Fibroblast of skin of abdomen (primary cell): ENCODE measurements at places on chromosomes 16 and 17.
A peak's percentile ranks its signal among the peaks of the same experiment; 100 is the strongest.

GRCh38 chr17:77358801-77359200 lies 218.0 kb downstream of the SEC14L1 start:
- DNase-seq: no peak

GRCh38 chr16:48413272-48413671 lies 28.1 kb upstream of the SIAH1 start:
- no peak for DNase-seq

DNA sequence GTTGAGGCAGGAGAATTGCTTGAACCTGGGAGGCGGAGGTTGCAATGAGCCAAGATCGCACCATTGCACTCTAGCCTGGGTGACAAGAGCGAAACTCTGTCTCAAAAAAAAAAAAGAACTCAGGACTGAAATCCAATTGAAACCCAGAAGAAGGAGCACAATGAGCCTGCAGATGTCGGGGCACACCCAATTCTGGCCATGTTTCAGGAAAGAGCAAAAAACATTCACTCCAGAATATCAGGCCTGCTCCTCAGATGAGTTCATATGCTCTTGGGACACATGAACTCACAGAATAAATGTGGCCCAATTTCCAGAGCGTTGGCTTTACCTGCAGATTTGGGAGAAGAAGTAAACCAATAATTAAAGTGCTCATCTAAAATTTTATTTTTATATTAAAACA lies 3.0 kb upstream of the CMTM2 start:
- no peak for DNase-seq

DNA sequence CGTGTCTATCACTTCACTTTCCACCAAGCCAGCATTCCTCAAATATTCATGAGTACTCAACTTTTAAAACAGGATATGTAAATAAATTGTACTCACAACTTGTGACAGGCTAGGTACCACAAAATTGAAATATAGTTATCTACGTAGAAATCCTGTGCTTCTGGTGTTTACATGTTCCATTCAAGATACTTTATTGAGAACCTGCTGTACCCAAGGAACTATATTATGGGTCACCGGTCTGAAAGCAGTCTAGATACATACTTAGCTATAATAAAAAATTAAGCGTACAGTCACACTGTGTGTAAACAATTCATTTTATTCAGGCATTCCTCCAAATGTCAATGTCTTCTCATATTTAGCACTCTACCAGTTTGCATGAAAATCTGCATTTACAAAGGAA lies 482.2 kb upstream of the SOX9 start:
- DNase-seq: no peak

GRCh38 chr17:29210879-29211278 lies 30.7 kb upstream of the MYO18A start:
- no peak for DNase-seq

DNA sequence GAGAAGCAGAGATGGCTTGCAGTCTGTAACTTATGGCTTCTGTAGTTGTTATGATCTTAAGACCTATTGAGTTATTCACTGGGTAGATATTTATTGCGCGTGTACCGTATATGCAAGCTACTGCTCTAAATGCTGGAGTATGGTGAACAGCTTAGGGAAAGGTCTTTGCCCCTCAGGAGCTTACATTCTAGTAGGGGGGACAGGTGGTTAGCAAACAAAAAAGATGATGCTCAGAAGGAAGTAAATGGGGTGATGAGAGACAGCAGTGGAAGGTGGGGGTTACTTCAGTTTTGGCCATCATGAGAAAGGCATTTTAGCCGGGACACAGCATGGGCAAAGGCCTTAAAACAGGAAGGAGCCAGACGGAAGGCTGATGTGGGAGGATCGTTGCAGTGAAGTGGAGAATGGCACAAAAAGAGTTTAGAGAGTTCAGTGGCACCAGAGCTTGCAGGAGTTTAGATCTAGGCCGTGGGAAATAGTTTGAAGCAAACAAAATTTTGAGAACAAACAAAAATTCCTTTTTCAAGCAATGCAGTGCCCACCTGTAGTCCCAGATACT lies 2.1 kb downstream of the ARMC7 start:
- DNase-seq: no peak

GRCh38 chr17:70787721-70788300 lies 618.5 kb downstream of the KCNJ2 start:
- no peak for DNase-seq

- DNase-seq: peak; percentile 91
Measured at GRCh38 chr17:35315283-35315682, 58.1 kb downstream of the SLFN11 start.

- no peak for DNase-seq
Measured at GRCh38 chr16:69717066-69717465, 9.3 kb downstream of the NQO1 start.

GRCh38 chr17:19363460-19364035 lies 1.0 kb upstream of the B9D1 start:
- no peak for DNase-seq

- DNase-seq: no peak
Measured at GRCh38 chr17:59423903-59424302, 92.4 kb downstream of the YPEL2 start.

- DNase-seq: no peak
Measured at GRCh38 chr16:14205666-14206065, 134.5 kb downstream of the MRTFB start.

- no peak for DNase-seq
Measured at GRCh38 chr17:55870044-55870443, 119.2 kb downstream of the PCTP start.

DNA sequence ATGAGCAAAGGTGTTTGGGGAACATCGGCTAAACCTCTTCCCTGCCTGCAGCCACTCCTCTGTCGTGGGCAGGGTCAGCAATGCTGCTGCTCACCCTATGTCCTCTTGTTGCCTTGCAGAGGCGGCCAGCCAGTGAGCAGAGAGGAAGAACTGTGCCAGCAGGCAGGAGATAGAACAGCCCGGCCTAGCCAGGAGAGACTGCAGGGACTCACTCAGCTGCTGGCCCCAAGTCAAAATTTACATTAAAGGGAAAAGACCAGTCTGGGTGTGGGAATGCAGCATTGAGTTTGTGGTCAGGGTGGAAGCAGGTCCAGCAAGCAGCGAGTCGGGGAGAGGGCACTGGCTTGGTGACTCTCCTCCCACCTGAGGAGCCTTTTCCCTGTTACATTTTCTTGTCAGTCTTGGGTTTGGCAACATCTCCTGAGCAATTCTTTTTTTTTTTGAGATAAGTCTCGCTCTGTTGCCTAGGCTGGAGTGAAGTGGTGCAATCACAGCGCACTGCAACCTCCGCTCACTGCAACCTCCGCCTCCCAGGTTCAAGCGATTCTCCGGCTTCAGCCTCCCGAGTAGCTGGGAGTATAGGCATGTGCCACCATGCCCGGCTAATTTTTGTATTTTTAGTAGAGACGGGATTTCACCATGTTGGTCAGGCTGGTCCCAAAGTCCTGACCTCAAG lies 22.7 kb downstream of the LIG3 start:
- DNase-seq: no peak
